Eye (tissue), 1 donor: ENCODE measurements at places on chromosomes 12 and 14.

GRCh38 chr12:20681334-20681733 is 13.8 kb upstream of the SLCO1C1 start:
- no peak for DNase-seq

- no peak for DNase-seq
Measured at GRCh38 chr14:95173518-95173917, 16.2 kb upstream of the DICER1 start.

DNA sequence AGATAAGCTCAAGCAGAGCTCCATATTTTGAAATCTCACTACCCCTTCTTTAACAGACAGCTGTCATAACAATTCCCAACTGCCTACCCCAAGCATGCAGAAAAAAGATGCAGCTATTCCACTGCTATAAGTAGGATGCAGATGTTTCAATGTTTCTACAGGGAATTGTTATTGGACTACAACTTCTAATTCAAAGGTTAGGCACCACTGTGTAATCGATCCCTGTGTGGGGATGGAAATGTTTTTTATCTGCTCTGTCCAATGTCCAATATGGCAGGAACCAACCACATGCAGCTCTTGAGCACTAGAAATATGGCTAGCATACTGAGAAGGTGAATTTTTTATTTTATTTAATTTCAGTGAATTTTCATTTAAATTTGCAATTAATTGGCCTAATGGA is 208.6 kb downstream of the SLC2A13 start:
- no peak for DNase-seq

DNA sequence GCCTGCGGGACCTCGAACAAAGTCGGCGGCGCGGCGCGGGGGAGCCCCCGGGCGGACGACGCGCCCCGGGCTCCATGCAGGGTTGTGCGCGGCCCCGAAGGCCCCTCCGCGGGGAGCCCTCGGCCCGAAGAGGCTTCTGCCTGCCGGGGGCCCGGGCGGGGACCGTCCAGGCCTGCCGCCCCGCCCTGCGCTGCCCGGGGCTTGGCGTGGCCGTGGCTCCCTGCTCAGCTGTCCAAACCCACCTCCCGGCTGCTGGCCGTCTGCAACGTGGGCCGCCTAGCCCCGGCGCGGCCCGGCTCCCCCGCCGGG is 670 bp downstream of the DYRK2 start:
- no peak for DNase-seq

GRCh38 chr12:56222531-56222895 is 791 bp upstream of the RNF41 start:
- DNase-seq: no peak

DNA sequence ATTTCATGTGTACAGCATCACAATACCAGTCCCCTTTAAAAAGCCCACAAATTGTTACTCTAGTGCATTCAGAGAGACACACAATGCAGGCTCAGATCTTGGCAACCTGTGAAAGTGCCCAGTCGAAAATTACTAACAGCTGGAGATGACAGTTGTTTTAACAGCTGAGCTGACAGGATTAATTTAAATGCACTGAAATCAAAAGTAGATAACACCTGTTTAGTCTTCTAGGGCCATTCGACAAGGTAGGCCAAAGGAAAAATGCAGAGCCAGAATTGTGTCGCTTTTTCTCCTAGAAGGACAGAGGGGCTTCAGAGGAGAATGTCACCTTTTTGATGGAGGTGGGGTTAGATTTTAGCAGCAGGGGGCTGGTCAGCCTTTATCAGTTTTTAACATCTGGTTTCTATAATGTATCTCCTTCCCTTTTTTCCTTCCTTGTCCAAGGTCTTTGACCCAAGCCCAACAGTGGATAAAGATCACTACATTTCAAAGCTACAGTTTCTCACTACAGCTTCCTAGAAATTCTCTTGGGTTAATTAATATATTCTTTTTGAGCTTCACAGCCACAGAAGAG is 139.1 kb downstream of the SOX5 start:
- peak; percentile 45 for DNase-seq

DNA sequence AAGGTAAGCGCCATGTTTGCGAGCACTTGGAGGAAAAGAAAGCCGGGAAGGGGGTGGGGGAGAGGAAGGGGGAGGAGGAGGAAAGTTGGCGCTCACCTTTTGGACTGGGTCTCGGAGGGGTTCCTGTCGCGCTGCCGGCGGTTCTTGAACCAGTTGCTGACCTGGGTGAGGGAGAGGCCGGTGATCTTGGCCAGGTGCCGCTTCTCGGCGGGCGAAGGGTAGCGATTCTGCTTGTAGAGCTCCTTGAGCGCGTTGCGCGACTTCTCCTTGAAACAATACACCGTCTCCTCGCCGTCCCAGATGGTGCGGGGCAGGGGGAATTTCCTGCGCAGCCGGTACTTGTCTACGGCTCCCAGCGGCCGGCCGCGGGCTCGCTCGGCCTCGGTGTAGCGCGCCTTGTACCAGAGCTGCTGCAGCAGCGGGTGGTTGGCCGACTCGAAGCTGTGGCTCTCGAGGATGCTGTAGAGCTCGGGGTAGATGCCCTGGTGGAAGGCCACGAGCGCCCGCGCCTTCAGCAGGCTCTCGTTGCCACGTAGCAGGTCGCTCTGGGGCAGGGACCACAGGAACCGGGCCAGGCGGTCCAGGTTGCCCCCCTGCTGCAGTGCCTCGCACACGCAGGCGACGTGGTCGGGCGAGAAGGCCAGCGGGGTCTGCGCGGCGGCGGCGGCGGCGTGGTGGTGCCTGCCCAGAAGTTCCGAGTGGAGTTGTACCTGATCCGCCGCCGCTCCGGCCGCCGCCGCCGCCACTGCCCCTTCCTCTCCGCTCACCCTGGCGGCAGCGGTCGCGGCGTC is 840 bp downstream of the SIX4 start:
- DNase-seq: peak; percentile 85

DNA sequence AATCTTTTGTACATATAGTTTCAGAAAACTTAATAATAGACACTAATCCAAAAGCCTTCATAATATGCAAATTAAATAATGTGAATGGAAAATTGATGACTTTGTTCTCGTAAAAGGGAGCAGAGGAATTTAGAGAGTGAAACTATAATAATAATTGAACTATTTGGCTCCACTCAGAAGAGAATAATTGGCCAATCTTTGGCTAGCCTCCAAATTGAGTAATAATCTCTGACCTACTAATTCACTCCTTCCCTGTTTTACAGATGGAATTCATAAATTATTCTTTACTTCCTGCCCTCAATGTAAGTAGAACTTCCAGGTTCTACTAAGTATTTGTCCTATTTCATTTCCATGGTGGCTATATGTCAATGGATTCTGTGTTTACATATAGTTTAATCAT is 15.8 kb downstream of the TRIM9 start:
- DNase-seq: no peak

GRCh38 chr14:80055667-80056496 is 155.4 kb downstream of the DIO2 start:
- peak; percentile 81 for DNase-seq

- no peak for DNase-seq
Measured at GRCh38 chr12:50828886-50829285, 13.8 kb upstream of the TMPRSS12 start.

DNA sequence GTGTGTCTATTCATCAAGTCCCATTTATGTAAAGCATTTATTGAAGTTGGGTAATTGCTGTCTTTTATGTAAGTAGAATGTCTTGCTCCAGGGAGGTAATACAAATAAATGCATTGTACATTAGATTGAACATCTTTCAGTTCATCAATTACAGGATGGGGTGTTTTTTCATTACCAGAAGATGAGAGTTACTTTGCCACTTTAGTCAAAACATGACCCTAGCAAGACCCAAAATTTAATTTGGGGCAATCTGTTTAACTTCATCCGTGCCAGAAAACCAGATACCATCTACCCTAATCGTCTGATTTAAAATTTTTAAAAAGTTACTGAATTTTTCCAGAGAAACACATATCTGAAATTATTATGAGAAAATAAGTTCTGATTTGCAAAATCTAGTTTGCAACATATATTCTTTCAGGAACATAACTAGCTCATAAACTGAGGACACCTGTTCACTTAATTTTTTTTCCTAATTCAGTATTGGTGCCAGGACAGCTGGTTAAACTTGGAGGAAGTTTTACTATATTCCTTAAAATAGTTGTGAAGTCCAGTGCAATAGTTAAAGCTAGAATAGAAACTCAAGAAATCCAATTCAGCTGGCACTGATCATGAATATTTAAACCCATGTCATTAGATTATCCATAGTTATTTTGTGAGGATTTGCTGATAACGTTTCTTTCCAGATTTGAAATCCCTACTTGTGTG is 114.5 kb downstream of the SRGAP1 start:
- no peak for DNase-seq

DNA sequence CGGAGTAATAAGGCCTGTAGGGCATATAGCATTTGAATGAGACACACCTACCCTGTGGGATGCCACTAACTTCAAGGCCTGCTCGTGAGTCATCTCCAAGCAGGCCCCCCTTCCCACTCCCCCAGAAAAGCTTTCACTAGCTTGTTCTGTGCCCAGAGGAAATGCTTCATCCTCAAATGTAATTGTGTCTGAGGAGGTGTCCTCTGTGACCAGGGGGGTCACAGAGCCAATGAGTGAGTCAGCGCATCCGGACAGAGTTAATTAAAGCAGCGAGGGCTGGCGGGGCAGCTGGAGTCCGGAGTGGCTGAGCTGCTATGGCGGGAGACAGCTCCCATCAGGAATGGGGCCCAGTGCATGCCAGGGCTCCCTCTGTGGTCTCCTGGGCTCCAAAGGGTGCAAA is 27.0 kb upstream of the ESRRB start:
- peak; percentile 43 for DNase-seq

GRCh38 chr12:101839324-101840283 is 8.8 kb upstream of the GNPTAB start:
- DNase-seq: peak; percentile 84

GRCh38 chr14:65239938-65240296 is 137.6 kb upstream of the MAX start:
- DNase-seq: no peak

GRCh38 chr12:85275374-85275773 is 4.6 kb upstream of the ALX1 start:
- peak; percentile 75 for DNase-seq

GRCh38 chr12:59122784-59123183 is 202.5 kb upstream of the LRIG3 start:
- DNase-seq: peak; percentile 23

DNA sequence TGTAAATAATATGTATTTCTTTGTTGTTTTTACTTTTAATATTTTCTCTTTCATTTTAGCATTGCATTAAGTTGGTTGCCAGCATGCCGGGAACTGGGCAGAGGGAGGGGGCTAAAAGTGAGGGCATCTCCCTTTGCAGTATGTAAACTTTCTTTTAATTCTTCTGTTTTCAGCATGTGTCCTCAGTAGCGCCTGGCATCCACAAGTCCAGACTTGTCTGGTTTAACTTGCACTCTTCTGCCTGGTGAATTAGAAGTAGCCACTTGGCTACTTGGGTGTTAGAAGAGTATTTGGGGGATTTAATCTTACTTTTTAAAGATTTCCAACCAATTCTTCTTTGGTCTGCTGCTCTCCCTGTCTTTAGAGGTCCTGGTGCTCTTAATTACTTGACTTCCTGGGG is 117.2 kb upstream of the SCAF11 start:
- no peak for DNase-seq

DNA sequence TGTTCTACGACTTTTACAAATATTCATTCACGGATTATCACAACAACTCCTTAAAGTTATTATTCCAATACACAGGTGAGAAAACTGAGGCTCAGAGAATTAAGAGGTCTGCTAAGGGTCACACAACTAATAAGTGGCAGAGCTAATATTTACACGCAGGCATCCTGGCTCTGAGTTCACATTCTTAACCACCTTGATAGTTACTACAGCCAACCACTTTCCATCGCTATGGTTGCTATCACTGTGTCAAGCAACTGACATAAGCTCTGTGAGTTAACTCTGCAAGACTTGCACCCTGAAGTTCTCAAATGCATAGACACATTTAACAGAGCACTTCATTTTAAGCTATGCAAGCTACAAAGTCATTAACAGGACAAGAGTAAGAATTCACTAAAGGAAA is 3.7 kb downstream of the GLT8D2 start:
- no peak for DNase-seq

DNA sequence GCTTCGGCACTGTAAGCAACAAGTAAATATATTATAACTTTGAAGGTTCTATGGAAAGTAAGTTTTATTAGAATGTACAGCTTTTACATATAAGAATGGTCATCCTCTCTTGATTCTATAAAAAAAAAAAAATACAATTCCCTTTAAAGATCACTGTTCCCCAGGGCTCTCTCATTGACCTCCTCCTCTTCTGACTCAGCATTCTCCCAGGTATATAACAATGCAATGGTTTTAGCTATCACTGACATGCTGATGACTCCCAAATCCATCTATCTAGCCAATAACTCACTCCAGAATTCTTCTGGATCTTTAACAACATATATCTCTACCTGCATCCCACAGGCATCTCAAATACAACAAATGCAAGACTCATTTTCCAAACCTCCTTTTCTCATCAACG is 62.7 kb downstream of the EEA1 start:
- no peak for DNase-seq

GRCh38 chr12:80936642-80937390 is 918 bp downstream of the LIN7A start:
- peak; percentile 85 for DNase-seq
